Stimulated activated CD8-positive, alpha-beta memory T cell treated with anti-CD3 and anti-CD28 coated beads, Interleukin-4, amount 100 ng/mL, for 4 hours (primary cell): ENCODE measurements at places on chromosomes 16 and 17.

DNA sequence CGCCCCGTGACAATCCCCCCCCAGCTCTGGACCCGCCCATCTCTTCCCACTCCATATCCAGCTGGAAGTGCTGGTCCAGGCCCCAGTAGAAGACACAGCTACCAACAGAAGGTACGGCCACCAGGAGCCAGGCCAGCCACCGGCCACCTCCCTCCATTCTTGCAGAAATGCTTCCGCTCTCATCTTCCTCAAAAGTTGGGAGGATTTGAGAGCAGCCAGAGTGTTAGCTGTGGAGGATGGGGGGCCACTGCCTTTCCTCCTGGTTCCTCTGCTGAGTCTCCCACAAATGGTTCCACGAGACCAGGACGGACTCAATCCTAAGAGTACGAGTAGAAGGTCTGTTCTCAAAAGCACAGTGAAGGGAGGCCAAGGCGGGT lies 78.3 kb downstream of the GAS7 start:
- no peak for DNase-seq

DNA sequence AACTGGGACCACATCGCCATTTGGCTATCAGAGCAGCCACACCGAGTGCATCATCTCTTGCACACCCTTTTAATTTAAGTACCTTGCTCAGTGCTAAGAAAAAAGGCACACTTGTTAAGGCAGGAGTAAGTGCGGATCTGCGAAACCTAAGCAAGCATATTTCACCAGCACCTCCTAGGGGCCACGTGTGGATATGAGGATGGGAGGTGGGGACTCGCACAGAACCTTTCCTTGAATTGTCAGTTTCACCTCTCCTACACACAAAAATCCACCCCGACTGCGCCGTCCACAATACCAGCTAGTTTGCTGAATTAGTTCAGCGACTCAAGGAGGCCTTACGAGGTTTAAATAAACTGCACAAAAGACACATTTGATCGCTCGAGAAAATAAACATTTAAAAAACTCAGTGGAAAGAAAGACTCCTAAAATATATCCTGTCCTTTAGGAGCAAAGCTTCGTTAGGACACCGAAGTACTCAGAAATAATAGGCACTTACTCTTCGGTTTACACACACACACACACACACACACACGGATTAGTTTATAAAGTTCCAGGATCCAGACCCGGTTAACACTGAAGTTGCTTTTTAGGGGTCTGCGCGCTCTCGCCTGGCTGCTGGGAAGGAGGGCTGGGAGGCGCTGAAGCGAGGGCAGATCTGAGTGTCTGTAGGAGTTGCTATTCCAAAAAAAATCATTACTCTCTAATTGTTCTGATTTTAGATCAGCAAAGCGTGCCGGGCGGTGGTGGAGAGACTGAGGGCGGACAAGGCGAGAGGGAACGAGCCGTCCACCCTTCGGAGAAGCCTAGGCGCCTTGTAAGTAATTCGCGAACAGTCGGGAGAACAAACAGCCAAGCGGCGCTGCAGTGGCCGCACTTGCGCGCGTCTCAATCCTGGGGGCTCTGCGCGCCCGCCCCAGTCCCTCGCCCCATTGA lies 1.0 kb upstream of the KCNJ2 start:
- DNase-seq: no peak

- DNase-seq: no peak
These were observed 11.8 kb upstream of the SULT1A1 start for GRCh38 chr16:28621481-28622155.

- DNase-seq: no peak
These were observed 132.3 kb upstream of the RBFOX1 start for GRCh38 chr16:7200320-7200719.

- DNase-seq: no peak
These were observed 105.8 kb upstream of the ADAMTS18 start for GRCh38 chr16:77540646-77541045.

DNA sequence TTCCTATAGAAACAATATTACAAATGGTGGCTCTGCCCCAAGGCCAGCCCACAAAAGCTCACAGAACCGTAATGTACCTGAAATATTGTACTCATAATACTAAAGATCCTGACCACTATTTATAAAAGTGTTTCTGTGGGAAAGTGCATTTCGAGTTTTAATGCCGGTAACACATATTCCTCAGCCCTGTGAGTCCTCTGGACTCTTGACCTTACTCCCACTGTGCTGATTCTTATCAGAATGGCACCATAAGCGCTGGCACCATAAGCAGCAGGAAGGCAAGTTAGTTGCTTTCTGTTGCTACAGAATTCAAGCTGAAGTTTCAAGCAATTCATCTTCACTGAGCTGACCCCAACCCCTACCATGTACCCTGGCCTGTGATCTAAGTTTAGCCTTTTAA lies 36.4 kb upstream of the MED13 start:
- no peak for DNase-seq

DNA sequence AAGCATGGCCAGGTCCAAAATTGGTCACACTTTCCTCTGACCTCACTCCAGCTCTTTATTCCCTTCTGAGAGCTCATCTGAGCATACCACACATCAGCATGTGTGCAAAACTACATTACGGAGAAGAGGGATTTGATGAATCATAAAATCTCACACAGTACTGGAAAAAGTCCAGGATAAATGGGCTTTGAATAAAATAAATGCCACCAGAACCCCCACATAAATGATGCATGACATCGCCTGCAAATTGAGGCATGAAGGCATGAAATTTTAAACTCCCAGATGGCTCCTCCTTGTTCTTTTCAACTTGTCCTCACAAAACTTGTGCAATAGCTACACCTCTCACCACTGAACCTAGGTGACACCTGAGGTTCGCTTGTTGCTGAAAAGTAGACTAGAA lies 439.5 kb downstream of the CA10 start:
- DNase-seq: no peak

DNA sequence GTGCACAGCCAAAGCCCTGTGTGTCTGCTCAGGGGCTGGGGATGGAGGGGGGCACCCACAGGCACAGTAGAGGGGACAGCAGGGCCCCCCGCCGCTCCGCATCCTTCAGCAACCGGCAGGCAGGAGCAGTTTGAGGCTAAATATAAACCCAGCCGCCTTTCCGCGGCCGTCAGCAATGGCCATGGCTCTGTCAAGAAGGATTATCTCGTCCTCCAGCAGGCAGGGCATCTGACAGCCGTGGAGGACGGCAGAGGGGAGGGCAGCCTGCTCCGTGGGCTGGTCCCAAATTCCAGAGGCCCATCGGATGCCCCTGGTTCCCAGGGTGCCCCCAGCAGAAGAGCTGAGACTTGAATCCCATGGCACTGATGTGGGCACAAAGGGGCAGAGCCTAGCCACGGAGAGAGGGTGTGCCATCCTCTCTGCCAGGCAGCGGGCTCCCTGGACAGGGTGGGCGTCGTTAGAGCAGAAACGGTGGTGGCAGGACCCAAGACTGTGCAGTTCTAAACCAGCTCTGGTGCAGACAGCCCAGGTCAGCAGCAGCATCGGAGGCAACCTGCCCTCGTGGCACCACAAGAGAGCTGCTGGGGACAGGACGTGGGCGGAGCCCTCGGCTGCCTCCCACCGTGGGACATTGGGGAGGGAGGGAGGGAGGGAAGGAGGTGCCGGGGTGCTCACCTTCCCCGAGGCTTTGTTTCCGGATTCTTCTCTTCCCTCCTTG lies 198.8 kb upstream of the CIBAR2 start:
- no peak for DNase-seq

DNA sequence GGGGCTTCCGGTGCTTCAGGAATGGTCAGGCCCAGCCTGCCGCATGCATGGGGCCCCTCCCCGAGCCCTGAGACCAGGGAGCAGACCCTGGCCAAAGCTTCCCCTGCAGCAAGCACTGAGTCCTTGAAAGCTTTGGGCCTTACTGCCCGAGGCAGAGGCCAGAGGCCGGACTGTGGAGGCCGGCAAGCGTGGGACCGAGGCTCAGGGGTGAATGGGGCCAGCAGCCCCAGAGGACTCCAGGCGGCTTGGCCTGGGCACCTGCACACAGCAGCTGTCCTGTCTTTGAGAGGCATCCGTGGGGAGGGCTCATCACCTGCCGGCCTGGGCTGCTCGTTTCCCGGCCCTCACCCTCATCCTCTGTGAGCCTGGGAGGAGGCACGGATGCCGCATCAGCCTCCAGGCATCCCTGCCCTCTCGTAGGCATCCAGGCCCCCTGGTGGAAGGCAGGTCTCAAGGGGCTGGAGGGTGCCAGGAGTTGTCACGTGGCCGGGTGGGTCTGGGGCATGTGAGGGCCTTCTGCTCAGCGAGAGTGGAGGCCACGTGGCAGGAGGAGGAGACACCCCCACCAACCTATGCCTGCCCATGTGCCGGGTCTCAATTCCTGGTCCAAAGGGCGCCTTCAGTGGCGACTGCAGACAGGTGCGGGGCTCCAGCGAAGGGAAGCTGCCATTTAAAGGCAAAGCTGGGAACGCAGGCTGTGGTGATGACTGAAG lies 31.4 kb downstream of the CACNA1H start:
- DNase-seq: no peak
